Breast epithelium (tissue), 4 donors: ENCODE measurements at places on chromosomes 16 and 17. TPM values are rescaled to one million over a fixed set of nuclear protein-coding genes. Genes with fewer than 3 reads are reported as not detected.

KIF2B gene
- not detected for total RNA-seq

FAM171A2 gene
- total RNA-seq, result 2.7 TPM

CCT6B gene
- 4.8 TPM for total RNA-seq

SLC12A3 gene
- not detected for total RNA-seq

OR1A1 gene
- total RNA-seq, result not detected

TBX21 gene
- 0.33 TPM for total RNA-seq

ZPBP2 gene
- total RNA-seq, result not detected
